ENCODE measurements at places on chromosomes 4 and X. TPM values are rescaled to one million over a fixed set of nuclear protein-coding genes. Genes with fewer than 3 reads are reported as not detected.

DNA sequence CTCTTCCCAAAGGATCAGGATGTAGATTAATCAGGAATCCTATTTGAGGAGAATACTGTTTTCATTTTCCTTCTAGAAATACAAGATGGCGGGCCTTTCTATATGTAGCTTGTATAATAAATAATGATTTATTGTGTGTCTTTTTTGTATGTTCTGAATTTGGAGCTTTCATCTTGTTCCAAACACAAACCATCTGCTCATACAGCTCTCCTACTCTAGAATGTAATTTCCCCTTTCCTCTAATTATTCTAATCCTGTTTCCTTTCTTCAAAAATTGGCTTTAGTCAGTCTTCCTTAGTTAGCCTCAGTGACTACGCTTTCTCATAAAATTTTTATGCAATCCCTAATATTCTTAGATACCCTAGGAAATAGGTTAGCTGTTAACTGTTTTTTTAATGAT lies 422.2 kb downstream of the INPP4B start:
- no peak for DNase-seq

DNA sequence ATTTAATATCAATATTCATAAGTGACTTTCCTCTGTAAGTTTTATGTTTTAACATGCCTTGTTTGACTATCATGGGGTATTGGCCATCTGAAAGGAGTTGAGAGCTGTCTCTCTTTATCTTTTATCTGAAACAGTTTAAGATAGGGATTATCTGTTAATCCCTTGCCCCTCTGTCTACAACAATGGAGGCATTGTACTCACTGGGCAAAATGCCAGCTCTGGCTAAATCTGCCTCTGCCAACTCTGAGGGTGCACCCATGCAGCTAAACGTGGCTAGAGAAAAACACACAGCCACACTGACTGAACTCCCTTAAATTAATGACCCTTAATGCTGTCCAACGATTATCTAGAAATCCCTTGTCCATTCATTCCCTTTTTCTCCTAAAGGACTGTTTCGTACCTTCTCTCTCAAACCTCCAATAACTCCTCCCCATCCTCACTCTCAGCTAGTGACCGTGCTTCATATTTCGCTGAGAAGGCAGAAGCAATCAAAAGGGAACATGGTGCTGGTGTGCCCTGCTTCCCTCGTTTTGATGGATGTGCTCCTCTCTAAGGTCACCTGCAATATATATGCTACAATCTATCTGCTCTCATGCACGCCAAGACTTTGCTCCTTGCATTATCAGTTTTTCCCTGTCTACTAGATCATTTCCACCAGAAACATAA lies 10.3 kb downstream of the PHKA2 start:
- no peak for DNase-seq

DNA sequence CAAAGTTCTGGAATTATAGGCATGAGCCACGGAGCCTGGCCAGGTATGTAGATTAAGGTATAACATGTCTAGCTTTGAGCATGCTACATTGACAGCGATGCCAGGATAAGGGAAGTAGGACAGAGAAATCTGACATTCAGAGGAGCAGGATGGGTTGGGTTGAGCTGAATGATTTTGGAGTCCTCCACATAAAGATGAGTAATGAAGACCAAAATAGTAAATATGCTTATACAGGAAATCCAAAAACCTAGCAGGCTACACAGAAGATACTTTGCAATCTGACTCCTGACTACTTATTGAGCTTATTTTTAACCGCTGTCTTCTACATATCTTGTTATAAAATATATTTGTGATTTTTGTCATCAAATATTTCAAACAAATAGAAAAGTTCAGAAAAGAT lies 69.7 kb downstream of the PDGFC start:
- DNase-seq: no peak

GRCh38 chrX:79266702-79267101 lies 100.4 kb downstream of the ITM2A start:
- no peak for DNase-seq

GRCh38 chr4:25904748-25905082 lies 9.3 kb upstream of the SMIM20 start:
- DNase-seq: no peak

GRCh38 chr4:81397635-81398034 lies 74.1 kb downstream of the RASGEF1B start:
- DNase-seq: no peak

DNA sequence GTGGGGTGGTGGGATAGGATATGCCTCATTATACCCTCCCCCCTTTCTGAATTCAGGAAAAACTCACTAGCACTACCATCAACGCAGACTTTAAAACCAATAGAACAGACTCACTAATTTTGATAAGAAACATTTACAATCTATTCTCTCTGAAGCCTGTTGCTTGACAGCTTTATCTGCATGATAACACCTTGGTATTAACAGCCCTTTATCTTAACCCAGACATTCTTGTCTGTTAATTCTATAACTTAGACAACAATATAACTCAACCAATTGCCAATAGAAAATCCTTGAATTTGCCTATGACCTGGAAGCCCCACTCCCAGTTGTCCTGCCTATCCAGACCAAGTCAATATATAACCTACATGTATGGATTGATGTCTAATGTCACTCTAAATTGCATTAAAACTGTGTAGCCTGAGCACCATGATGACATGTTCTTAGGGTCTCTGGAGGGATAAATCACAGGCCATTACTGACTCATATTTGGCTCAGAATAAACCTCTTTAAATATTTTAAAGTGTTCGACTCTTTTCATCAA lies 1.5 kb upstream of the UGT2A3 start:
- DNase-seq: no peak

- DNase-seq: no peak
Measured at GRCh38 chrX:32987142-32987541, 224.2 kb downstream of the DMD start.

DNA sequence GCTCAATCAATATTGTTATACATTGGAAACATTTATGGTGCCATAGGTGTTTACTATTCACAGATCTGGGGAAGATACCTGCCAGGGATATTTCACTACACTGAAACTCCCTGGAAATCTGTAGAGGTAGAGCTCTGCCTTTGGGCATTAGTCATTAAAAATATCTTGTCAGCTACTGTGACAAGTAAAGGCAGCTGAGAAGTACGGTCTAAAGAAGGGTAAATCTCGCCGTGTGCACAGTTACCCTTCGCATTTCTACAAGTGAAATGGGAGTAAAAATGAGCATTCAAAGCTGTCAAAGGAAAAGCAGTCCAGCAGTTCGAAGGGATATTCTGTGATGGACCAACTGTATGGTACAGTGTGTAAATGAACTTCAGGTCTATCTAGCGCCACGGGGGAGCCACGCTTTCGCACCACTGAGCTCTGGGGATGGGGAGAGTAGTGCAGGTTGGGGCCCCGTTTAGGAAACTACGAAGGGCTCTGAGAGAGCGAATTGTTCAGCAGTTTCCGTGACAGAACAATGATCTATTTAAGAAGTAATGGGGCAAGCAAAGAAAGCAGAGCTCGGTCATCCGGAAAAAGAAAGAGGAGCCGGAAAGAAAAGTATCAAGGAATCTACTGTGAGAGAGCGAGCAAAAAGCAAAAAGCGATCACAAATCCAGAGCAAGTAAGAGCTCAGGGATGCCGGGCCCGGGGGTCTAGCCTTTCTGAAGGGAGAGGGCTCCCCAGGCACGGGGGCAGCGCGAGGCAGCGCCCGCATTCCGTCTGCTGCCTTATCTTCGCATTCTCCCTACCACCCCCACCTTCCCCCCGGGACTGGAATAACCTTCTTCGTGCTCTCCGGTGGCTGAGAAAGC lies 646 bp downstream of the TIGD4 start:
- DNase-seq: no peak

- no peak for DNase-seq
Measured at GRCh38 chr4:2046031-2046961, 12.8 kb upstream of the NAT8L start.

DNA sequence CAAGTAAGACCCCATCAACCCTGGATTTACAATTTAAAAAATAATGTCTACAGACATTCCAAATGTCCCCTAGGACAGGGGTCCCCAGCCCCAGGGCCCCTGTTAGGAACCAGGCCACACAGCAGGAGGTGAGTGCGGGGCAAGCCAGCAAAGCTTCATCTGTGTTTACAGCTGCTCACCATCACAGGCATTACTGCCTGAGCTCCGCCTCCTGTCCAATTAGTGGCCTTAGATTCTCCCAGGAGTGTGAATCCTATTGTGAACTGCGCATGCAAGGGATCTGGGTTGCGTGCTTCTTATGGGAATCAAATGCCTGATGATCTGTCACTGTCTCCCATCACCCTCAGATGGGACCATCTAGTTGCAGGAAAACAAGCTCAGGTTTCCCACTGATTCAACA lies 146.1 kb downstream of the ATP10D start:
- DNase-seq: no peak

GRCh38 chrX:39650768-39651347 lies 446.9 kb downstream of the BCOR start:
- DNase-seq: no peak

GRCh38 chrX:37829721-37830120 lies 17.6 kb downstream of the DYNLT3 start:
- DNase-seq: no peak

DNA sequence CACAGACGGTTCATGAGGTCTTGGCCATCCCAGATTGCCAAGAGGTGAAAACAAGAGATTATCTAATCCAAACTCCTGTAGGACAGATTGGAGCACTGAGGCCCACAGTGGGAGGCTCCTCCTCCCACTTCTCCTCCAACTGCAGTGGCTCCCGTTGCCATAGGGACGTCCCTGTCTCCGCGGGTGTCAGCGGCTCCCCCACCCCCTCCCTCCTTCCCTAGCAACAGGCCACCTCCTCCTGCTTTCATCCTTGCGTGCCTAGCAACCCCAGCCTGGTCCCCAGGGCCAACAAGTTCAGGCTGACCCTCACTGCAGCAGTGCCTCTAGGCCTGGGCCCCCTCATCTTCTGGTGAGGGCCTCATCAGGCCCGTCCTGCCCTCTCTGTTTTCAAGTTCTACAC lies 6.8 kb upstream of the IQSEC2 start:
- no peak for DNase-seq

DNA sequence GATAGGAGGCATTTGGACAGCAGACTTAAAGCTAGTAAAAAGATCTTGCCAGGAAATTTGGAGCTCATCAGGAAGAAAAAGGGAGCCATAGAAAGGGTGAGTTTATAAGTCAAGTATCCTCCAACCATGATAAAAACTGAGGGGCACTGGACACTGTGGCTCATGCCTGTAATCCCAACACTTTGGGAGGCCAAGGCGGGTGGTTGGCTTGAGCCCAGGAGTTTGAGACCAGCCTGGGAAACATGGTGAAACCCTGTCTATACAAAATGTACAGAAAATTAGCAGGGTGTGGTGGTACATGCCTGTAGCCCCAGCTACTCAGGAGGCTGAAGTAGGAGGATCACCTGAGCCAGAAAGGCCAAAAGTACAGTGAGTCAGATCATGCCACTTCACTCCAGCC lies 48.7 kb downstream of the ANTXR2 start:
- no peak for DNase-seq

The TDO2 gene
- total RNA-seq: not detected

The PLP1 gene
- total RNA-seq: 52.3 TPM

The CXXC4 gene
- total RNA-seq: 3.1 TPM

The OGT gene
- total RNA-seq: 61.0 TPM

The DCLK2 gene
- total RNA-seq: 16.2 TPM

The CACNA1F gene
- 0.42 TPM for total RNA-seq

The CXorf49B gene
- total RNA-seq: not detected

The C4orf54 gene
- total RNA-seq: 0.71 TPM

The PGRMC1 gene
- total RNA-seq: 152 TPM

The PFKFB1 gene
- not detected for total RNA-seq

All from esophagus muscularis mucosa (tissue), 4 donors.